ENCODE measurements at places on chromosomes 6 and 20.

GRCh38 chr6:149137594-149137993 lies 179.9 kb upstream of the TAB2 start:
- DNase-seq, result no peak

GRCh38 chr6:106422534-106422933 lies 62.0 kb downstream of the CRYBG1 start:
- no peak for DNase-seq

- no peak for DNase-seq
These were observed 115.5 kb downstream of the RFX6 start for GRCh38 chr6:116992546-116992945.

GRCh38 chr6:153103319-153103655 lies 27.8 kb downstream of the RGS17 start:
- DNase-seq, result no peak

DNA sequence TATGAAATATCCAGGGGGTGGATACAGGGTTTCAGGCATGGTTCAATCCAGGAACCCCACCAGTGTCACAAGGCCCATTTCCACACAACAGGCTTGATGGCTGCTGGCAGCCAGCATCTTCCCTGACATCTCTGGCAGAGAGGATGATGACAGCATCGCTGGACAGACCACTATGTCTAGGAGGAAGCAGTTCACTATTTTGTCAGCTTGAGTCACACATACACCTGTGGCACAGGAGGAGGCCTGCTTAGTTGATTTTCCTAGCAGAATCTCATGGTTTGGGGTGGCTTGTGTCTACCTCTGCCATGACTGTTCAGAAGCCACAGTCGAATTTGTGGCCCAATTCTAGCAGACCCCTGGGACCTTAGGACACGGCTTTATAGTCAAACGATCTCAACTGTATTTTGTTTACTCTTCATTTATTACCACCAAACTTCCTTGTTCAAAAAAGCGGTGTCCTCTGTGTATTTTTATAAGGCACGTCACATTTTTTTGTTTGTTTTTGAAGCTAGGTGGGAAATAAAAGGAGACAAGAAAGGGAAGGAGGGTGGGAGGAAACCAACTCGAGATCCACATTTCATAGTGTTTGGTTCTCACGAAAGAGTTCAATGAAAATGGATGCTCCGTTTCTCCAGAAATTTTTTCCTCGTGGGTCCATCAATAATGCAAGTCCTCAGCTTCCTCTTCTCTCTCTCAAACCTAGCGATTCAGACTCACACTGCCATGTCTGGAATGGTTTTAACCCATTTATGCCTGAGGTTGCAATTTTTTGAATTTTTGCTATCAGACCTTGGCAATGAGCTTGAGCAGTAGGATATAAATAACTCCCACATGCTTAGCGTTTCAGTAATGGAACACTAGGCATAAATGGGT lies 94.4 kb downstream of the TOX2 start:
- no peak for DNase-seq

DNA sequence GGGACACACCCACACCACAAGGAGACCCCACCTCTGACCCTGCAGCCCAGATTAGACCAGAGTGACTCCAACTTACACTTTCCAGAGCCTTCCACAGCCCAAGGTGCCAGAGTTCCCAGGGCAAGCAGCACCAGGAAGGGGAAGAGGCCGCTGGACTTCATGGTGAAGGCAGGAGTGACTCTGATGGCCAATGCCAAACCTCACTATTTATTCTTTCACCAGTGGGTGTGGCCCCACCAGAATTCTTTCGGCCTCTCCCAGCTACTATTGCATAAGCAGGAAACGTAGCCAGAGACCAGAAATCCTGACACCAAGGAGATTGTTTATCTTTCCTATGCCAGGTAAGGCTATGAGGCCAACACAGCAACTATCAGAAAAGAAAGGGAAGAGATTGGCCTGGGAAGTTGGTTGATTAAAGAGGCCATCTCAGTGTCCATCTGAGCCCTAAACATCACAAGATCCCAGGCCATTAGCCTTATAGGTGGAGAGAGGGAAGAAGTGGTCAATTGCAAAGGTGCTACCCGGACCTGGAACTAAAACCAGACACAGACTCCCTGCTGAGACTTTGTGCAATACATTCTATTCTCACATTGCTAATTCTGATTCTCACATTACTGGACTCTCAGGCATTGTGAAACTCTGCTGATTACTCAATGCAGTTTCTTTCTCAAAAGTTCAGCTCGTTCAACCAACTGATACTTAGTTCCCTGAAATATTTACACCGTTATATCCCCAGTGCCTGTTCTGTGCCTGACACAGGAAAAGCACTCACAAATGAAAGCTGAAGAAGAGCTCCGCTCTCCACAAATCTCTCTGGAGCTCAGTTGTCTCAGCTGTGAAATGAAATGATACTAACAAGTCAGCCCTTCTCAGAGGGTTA lies at the start of gene SLPI:
Gene SLPI (minus strand): TSS at position 182 of the 880 bp plus-strand sequence. CDS start 21 bp downstream, at position 161.
- no peak for DNase-seq

DNA sequence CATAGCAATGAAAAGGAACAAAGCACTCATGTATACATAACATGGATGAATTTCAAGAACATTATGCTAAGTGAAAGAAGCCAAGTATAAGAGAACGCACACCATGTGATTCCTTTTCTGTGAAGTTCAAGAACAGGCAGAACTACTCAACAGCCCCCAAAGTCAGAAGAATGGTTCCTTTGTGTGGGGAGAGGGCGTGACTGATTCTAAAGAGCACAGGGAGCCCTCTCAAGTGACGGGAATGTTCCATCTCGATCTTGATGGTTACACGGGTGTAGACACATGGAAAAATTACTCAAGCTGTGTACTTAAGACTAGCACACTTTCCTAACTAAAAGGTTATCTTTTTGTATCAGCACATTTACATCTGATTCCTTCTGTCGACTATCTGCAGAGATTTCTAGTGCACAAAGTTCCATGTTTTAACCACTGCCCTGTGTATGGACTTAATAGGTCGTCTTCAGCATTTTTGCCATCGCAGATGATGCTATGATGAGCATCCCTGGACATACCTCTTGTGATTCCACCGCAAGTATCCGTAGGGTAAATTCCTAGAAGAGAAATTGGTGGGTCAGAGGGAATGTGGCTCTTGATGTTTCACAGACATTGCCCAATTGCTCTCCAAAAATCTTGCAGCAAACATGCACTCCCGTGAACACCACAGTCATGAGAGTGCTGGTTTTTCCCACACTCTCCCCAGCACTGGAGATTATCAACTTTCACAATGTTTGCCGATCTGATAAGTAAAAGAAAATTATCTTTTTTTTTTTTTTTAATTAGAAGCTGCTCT lies 279.3 kb downstream of the BMP7 start:
- no peak for DNase-seq

DNA sequence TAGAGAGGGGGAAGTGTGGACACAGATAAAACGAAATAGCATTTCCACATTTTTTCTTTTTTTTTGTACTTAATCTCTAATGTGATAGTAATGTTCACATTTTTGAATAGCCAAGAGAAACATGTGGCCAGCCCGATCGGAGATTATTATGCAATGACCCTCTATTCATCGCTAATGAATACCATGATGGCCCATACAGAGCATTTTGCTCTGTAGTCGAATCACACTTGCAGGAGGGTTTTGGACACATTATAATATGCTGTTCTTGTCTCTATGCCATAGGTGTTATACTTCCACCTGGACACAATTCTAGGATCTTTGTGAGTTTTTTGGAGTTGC lies 60.1 kb downstream of the MTHFD1L start:
- no peak for DNase-seq

DNA sequence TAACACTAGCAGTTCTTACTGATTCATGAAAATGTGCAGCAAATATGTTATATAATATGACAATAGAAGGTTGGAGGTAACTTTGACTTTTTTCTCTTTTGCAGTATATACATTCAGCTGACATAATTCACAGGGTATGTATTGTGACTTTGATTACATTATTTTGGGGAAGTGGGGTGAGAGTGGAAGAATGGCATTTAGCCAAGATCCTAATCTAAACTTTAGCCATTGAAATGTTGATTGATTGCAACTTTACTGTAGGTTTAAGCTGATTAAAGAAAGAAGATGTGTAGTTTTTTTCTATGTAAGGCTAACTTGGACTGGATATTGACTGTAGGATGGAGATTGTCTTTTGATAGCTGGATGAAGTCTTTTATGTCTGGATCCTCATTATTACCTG lies 46.0 kb downstream of the MAPK14 start:
- no peak for DNase-seq

DNA sequence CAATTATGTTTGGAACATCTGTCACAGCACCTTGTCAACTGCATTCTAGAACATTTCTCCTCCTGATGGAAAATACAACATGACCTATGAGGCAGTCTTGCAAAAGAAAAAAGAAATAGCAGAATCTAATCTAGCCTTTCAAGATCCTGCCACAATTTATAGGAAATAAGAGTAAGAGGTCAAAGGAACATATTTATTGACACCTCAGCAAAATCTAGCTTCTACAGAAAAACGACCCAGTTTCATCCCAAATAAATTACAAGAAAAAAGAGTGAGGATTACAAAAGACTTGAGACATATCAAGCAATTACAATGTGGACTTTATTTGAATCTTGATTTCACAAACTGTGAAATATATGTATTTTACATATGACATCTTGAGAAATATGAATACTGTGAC lies 4.2 kb downstream of the FBXO9 start:
- no peak for DNase-seq

GRCh38 chr6:119957195-119957594 lies 607.6 kb upstream of the MAN1A1 start:
- no peak for DNase-seq

DNA sequence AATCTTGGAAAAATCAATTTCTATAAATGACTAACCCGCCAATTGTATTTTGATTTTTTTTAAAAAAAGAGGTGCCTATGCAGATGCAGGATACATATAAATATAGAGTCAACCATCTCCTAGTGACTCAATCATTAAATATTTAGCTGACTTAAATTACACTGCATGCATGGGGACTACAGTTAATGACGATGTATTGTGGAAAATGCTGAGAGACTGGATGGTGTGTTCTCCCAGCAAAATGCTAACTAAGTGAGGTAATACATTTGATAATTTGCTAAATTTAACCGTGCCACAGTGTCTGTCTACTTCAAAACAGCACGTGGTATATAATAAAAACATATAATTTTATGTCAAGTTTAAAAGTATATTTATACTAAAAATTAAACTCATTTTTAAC lies 341.6 kb downstream of the PRKN start:
- no peak for DNase-seq
